ENCODE measurements at places on chromosomes 3 and 15.

DNA sequence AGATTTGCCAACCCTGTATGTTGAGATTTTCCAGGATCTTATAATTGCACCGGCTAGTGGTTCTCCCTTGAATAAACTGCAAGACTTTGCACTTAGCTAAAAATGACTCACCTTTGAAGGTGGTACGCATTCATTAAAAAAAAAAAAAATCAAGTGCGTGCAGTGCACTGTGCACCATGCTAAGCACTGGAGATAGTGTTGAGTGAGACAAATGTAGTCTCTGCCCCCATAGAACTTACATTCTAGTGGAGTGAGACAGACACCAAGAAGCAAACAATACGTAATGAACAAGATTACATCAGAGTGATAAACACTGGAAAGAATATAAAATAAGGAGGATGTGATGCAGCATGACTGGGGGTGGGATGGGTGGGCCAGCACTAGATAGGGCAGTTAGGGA, 69.4 kb downstream of the ITPR1 start:
- DNase-seq, result no peak

- no peak for DNase-seq
Observed at GRCh38 chr15:48333540-48333939, 2.3 kb downstream of the DUT start.

DNA sequence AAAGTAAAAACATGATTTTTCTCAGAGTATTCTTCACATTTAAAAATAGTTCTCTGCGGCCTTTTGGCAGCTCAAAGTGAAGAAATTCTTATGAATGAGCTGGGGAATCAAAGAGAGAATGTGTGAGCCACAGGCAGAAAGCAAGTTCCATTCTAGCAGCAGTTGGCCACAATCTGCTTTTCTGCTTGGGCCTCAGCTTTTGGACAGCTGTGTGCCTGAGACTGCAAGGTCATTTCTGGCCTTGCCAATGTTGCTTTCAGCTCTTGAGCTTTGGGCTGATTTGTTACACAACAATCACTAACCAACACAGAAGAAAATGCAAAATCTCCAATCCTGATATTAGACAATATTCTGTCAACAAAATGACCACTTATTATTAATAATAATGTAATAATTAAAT, 14.4 kb upstream of the TM4SF4 start:
- no peak for DNase-seq

- no peak for DNase-seq
Observed at GRCh38 chr3:50442945-50443579, 60.4 kb downstream of the CACNA2D2 start.

DNA sequence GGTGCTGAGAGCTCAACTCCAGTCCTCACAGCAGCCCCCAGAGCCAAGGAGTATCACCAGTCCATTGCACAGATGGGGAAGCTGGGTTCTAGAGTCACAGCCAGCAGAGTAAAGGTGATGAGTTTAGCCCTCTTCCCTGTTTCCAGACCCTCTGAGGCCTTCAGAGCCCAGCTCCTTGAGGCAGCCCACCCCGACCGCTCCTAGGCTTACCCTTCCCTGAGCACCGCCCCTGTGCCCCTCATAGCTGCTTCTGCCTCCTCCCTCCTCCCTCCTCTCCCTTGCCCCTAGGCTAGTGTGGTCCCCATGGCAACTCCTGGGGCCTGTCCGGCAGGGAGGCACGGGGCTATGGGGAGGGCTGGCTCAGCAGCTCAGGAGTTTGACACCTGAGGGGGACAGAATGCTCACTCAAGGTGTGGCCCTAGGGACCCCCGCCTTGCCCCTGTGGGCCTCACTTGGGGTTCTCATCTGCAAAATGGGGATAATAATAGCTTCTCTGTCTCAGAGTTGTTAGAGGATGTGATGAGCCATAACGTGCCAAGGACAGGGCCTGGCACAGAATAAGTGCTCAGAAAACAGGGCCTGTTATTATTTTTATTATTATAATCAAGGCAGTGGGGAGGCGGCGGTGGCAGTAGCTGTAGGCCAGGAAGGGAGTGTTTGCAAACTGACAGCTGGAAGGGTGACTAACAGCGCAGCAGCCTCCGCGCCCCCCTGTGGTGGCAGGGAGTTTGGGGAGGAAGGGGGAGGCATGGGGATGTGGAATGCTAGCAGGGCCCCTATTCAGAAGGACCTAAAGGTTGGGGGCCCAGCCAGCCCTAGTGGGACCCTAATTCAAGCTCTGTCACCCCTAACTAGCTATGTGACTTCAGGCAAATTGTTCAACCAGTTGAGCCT, 11.5 kb downstream of the CSK start:
- DNase-seq, result peak; percentile 63

DNA sequence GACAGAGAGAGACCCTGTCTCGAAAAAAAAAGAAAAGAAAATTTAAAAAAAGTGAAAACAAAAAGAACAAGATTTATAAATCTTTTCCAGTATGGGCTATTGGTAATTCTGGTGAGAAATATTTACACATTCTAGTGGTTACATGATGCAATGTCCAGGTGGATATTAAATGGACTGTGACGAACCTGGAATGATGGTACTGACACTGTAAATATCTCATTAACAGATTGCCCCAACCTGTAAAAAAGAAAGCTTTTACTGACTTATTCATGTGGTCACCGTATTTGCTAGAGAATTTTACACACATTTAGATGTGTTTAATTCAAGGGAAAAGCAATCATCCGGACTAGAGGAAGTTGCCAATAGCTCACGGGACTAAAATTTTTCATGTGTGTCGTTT, 162.1 kb upstream of the LRIG1 start:
- DNase-seq, result no peak

Data from stimulated activated CD8-positive, alpha-beta memory T cell treated with anti-CD3 and anti-CD28 coated beads, Interleukin-15, amount 100 ng/mL, for 1 hour (primary cell).